Heart right ventricle (tissue), 16 donors: ENCODE measurements at places on chromosomes 11 and 22. TPM values are rescaled to one million over a fixed set of nuclear protein-coding genes. Genes with fewer than 3 reads are reported as not detected.

GRCh38 chr11:129286813-129287212 lies 88.8 kb upstream of the BARX2 start:
- H3K27me3 ChIP-seq: no peaks in the 10 kb centered on the region
- H3K27ac ChIP-seq: no peak overlapping the region

The ANKK1 gene
- not detected for total RNA-seq

DNA sequence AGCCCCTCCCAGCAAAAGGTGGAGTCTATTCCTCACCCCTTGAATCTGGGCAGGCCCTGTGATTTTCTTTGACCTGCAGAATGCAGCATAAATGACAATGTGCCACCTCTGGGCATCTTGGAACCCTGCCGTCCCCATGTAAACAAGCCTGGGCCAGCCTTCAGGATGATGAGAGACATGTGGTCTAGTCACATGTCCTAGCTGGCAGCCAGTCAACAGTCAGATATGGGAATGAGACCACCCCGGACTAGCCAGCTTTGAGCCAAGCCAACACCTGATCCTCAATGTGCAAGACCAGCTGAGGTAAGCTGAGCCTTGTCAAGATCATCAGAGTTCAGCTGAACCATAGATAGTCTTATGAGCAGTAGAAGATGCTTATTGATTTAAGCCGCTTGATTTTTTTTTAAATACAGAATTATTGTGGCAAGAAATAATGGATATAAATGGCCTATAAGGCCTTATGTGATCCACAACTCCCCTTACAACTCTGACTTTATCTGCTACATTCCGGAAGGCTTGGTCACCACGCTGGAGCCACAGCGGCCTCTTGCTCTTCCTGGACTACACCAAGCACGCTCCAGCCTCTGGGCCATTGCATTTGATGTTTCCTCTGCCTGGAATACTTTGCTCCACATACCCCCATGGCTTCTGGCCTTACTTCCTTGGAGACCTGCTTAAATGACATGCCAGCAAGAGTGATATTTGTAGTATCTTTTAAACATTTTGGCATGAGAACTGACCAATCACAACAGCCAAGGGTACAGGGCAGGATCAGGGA lies 225.9 kb upstream of the SESN3 start:
- no peaks in the 10 kb centered on the region for H3K36me3 ChIP-seq
- H3K27me3 ChIP-seq: no peaks in the 10 kb centered on the region
- H3K4me1 ChIP-seq: peaks cover 32% of the 10 kb centered on the region
- H3K27ac ChIP-seq: no peak overlapping the region
- no peak for DNase-seq

The USP2 gene
- total RNA-seq: 160 TPM

The OR52H1 gene
- total RNA-seq: not detected

GRCh38 chr11:17314232-17314547 lies 37.4 kb upstream of the NCR3LG1 start:
- peaks cover 15% of the 10 kb centered on the region for H3K36me3 ChIP-seq
- H3K4me1 ChIP-seq: no peaks in the 10 kb centered on the region
- no peaks in the 10 kb centered on the region for H3K27me3 ChIP-seq
- H3K4me3 ChIP-seq: no peak overlapping the region

The WBP2NL gene
- total RNA-seq: 0.09 TPM

DNA sequence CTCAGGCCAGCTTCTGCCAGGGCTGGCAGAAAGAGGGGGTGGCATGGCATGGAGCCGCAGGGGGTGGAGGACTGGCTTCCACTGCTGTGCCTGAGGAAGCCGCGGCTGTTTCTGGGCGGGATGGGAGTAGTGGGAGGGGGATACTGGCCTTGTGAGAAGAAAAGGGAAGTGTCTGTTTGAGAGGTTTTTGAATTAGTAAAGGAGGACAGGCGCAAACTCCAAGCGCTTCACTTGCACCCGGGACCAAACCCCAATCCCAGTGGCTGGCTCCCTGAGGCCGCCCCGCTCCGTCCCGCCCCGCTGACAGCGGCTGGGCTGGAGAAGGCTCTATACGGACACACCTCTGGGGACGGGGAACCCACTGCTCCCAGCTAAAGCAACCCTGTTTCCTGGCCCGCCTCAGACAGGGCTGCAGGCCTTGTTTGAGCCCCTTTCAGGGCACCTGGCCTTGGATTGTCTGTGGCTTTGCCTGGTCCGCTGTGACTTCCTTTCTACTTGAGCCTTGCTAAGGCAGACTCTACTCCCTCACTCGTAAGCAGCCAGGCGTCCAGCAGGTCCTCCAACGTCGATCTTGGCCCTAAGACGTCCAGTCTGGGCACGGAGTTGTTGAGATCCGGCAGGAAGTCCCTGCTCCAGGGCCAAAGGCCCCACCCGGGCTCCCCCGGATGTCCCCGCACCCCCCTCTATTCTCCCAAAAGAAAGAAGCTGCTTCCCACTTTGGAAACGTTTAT lies 2.2 kb downstream of the APOA1 start:
- peak overlapping the region; percentile 53 for H3K4me3 ChIP-seq
- H3K27ac ChIP-seq: peak overlapping the region; percentile 84
- H3K36me3 ChIP-seq: no peaks in the 10 kb centered on the region
- H3K27me3 ChIP-seq: no peaks in the 10 kb centered on the region
- no peak for DNase-seq
- peaks cover 11% of the 10 kb centered on the region for H3K4me1 ChIP-seq
